Activated gamma-delta T cell treated with anti-CD3 and anti-CD28 coated beads, Interleukin-2, amount 50 U/mL, for 16 hours (primary cell): ENCODE measurements at places on chromosomes 2 and 18.

DNA sequence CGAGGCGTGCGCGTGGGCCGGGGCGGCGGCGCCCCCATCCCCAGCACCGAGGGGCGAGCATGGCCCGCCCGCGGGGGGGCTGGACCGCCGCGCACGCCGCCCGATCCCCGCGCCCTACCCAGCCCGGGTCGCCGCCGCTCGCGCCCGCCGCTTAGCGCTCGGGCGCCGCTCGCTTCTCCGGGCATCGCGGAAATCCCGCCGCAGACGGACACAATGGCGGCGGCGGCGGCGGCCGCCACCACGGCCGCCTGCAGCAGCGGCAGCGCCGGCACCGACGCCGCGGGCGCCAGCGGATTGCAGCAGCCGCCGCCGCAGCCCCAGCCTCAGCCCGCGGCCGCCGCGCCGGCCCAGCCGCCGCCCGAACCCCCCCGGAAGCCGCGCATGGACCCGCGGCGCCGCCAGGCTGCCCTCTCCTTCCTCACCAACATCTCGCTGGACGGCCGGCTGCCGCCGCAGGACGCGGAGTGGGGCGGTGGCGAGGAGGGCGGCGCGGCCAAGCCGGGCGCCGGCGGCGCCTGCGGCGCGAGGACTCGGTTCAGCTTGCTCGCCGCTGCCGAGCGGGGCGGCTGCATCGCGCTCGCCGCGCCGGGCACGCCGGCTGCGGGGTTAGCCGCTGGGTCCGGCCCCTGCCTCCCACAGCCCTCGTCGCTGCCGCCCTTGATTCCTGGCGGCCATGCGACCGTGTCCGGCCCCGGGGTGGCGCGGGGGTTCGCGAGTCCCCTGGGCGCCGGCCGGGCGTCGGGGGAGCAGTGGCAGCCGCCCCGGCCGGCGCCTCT is 453 bp downstream of the CABLES1 start:
- DNase-seq: no peak

DNA sequence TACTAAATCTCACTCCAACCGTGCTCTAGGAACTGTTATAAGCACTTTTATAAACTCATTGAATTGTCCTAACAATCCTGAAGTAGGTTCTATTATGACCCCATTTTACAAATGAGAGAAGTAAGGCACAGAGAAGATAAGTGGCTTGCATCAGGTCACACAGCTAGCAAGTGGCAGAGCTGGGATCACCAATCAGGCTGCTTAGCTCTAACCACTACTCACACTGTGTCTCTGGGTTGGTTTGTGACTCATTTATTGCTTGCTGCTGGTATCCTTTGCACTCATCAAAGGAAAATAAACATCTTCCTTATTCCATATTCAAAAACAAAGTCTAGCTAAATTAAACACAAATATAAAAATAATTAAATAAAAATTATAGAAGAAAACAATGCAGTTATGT is 42.5 kb upstream of the IL1R2 start:
- DNase-seq: no peak

- DNase-seq: no peak
Measured at GRCh38 chr2:17821535-17822444, 5.5 kb downstream of the MSGN1 start.

GRCh38 chr18:24627644-24628315 is 167.3 kb downstream of the HRH4 start:
- no peak for DNase-seq

- no peak for DNase-seq
Measured at GRCh38 chr18:72155327-72155726, 388.8 kb downstream of the CBLN2 start.

DNA sequence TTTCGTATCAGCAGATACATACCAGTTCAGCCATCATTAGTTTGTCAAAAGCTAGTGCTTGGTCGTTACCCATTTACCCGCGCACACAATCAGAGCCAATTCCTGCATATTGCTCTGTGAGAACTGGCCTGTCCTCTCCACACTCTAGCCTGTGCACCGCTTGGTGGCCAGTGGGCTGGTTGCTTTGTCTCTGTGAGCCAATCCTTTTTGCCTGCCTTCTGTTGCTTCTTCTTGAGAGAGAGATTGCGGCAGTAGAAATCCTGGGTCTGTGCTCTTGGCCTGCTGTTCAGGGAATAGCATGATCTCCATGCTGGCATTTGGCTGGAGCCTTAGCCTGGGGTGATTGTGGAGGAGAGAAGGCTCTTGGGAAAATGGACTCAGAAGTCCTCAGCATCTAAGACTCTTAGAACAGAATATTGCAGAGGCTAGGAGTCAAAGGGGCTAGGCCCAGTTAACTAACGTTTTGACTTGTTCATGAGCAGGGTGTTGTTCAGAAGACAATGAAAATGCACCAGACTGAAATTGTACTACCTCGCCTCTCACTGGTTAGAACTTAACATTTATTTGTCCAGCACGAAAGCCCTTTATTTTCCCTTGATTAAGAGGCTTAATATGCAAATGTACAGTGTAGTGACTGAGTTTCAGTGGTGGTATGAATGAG is 37.1 kb downstream of the MAP4K4 start:
- DNase-seq: no peak

GRCh38 chr2:23445450-23445868 is 60.5 kb downstream of the KLHL29 start:
- no peak for DNase-seq

DNA sequence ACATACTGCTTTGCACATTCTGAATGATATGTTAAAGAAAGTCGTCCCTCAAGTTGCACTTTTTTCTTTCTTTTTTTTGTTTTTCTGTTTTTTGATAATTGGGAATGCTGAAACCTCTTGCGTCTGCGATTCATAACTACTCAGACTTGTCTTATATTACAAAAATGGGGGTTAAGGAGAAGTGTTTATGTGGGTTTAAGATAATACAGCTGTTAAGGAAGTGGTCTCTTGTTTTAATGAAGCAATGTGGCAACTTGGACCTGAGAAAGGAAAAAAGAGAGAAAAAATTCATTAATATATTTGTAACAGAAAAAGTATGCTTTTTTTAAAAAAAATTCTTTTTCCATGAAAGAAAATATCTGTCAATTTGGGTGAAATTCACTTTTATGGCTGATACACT is 268.5 kb upstream of the CCDC68 start:
- no peak for DNase-seq

GRCh38 chr18:24499814-24500213 is 39.4 kb downstream of the HRH4 start:
- no peak for DNase-seq

DNA sequence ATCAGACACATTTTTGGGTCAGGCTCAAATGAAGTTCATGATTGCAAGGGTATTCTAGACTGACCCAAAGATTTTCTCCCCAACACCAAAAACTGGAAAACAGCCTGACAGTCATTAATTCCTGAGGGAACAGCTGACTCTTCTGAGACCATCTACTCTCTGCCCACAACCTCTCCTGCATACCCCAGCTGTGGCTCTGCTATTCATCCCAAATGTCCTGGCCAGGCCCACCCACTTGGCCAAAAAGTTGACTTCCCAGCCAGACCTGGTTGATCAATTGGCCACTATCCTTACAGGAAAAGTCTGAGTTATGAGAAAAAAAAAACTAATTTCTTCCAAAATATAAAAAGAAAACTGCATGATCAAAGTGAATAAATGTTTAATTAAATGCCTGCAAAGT is 103.8 kb upstream of the ST3GAL5 start:
- DNase-seq: no peak

DNA sequence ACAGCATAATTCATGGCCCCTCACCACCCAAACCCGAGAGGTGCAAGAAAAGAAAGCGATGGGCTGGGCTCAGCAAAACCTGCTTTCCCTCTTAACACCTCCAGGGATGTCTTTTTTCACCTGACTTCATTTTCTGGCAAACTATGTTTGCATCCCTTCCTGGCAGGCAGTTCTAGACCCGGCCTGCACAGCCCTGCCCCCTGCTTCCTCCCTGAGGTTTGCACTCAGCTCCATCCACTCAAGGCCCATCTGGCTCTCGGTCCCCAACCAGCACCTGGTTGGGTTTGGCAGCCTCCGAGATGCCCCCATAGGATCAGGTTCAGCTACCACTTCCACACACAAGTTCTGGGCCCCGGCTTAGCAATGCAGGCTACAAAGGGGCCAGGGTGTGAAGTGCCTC is 185.7 kb downstream of the SMAD7 start:
- DNase-seq: no peak

DNA sequence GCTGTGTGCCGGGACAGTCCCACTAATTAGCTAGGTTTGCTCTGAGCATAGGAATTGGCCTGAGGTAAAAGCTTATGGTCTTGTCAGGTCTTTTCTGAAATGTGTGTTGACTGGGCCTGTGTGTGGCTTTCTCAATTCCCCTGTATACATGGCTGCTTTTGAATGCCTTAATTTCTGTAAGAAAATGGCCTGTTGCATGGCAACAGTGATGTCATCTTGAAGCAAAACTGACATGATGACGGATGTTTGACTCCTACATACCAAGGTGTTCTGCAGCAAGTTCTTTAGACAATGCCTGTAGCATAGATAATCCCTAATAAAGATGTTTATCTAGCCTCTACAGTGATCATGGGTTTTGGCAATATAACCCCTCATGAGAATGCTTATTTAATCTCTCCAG is 198.5 kb downstream of the OTX1 start:
- DNase-seq: no peak

DNA sequence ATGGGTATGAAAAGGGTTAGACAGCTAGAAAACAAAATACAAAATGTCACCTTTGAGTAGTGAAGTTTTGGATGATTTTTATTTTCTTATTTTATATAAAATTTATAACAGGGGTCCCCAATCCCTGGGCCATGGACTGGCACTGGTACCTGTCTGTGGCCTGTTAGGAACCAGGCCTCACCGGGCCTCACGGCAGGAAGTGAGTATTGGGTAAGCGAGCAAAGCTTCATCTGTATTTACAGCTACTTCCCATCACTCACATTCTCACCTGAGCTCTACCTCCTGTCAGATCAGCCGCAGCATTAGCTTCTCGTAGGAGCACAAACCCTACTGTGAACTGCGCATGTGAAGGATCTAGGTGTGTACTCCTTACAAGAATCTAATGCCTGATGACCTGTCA is 202.8 kb upstream of the TWIST2 start:
- DNase-seq: no peak

DNA sequence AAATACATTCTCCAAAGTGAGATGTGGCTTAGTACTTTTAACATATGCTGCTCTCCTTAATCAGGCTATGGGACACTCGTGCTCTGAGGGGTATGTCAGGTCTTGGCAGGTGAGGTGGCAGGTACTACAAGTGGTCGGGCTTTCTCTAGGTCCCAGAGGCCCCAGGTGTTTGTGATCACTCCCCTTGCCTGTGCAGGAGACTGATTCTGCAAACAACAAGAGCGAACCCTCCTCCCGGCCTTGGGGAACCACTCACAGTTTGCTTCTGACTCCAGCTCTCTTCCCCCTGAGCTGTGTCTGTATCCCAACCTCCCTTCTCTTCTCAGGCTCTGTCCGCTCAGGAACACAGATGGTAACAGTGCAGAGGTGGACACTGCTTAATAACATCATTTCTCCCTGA is 48.1 kb downstream of the ATOH8 start:
- no peak for DNase-seq

DNA sequence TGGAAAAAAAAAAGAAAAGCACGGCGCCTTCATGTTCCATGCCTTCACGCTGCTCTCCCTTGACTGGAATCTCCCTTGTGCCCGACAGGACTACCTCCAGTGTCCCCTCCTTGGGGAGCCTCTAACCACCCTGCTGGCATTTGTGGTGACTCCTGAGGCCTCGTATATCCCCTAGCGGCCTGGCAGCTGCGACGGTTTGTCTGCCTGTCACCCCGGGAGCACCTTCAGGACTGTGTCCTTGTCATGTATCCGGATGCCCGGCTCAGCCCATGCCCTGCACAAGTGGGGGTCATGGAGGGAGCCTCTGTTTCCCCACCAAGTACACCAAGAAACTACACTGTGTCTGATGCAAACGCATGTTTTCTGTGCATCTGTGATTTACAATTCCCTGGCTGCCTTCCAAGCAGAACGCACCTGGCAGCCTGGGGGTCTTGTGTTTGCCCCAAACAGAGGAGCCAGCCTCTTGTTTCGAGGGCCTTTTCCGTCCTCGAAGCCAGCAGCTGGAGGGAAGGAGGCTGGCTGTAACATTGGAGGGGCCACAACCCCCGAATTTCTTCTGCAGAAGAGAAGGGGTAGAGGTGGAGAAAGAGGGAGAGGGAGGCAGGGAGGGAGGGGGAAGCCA is 18.9 kb downstream of the TWIST2 start:
- no peak for DNase-seq

GRCh38 chr2:46187112-46187618 is 110.0 kb upstream of the EPAS1 start:
- no peak for DNase-seq

GRCh38 chr2:122713800-122714199 is 958.3 kb downstream of the TSN start:
- no peak for DNase-seq

DNA sequence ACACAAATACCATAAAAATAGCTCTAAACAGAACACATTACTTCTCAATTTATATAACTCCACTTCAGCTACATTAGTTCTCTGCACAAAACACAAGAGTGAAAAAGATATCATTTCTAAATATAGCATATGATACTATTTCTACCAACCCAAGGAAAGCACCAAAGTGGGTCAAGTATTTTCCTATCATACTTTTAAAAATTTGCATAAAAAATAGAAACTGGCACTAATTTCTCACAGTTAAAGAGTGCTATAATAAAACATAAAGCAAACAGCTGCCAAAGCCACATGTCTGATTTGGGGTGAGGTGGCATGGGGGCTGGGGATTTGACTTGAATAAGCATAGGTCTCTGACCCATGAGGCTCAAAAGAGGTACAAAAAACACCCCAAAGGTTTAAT is 61.5 kb downstream of the BARD1 start:
- no peak for DNase-seq

- no peak for DNase-seq
Measured at GRCh38 chr2:98086491-98087446, at the start of gene VWA3B. Gene VWA3B (plus strand): TSS chr2:98087167. CDS start chr2:98093093, 5,926 bp downstream.

DNA sequence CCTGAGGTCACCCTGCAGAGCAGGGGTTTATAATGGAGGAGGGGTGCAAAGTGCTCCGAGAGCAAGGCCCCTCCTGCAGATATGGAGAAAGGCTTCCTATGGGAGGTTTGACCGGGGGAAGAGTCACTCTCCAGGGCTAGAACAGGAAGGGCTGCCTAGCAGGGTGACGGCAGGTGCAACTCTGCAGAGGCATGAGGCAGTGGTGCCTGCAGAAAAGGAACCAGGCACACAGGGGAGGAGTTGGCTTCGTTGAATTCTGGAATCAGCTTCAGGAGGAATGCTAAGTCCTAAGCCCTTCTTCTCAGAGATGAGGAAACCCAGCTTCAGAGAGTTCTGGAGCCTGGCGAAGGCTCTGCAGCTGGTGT is 17.5 kb upstream of the HPCAL1 start:
- DNase-seq: no peak

- DNase-seq: no peak
Measured at GRCh38 chr18:12515550-12515949, 107.8 kb downstream of the PRELID3A start.
